ENCODE measurements at places on chromosomes 6 and 20. TPM values are rescaled to one million over a fixed set of nuclear protein-coding genes. Genes with fewer than 3 reads are reported as not detected.

PYGB gene
- 73.7 TPM for total RNA-seq

NHLRC1 gene
- total RNA-seq, result 1.8 TPM

TCF21 gene
- 27.4 TPM for total RNA-seq

ABHD16B gene
- total RNA-seq, result not detected

PNLDC1 gene
- total RNA-seq, result not detected

DLK2 gene
- 0.28 TPM for total RNA-seq

HLA-DQB1 gene
- total RNA-seq, result not detected

TMEM151B gene
- total RNA-seq, result not detected

DNMT3B gene
- 0.85 TPM for total RNA-seq

HRH3 gene
- not detected for total RNA-seq

SERPINB1 gene
- 20.3 TPM for total RNA-seq

PBOV1 gene
- total RNA-seq, result not detected

ADGRF5 gene
- 0.14 TPM for total RNA-seq

SPEF1 gene
- total RNA-seq, result 0.14 TPM

BHLHE23 gene
- total RNA-seq, result not detected

SALL4 gene
- total RNA-seq, result 0.28 TPM

All from smooth muscle cell of bladder (primary cell).